LNCaP clone FGC (cell line): ENCODE measurements at places on chromosomes 2 and 18.

GRCh38 chr2:219561179-219562048 is 9.9 kb downstream of the OBSL1 start:
- DNase-seq = no peak

DNA sequence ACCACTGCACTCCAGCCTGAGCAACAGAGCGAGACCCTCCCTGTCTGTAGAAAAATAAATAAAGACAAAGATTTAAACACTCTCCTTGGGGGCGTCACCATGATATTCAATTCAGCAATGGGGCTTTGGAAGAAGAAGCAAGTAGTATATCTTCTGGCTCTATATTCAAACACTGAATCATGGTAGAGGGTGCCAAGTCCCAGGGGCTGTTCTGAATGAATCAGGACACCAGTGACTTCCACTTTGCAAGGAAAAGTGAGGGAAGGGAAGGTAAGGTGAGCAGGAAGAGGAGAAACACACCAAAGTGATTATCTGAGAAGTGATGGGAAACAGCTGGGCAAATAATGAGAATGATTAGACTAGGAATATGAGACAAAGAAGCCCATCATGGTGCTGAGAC is 80.5 kb downstream of the AAK1 start:
- DNase-seq = no peak

DNA sequence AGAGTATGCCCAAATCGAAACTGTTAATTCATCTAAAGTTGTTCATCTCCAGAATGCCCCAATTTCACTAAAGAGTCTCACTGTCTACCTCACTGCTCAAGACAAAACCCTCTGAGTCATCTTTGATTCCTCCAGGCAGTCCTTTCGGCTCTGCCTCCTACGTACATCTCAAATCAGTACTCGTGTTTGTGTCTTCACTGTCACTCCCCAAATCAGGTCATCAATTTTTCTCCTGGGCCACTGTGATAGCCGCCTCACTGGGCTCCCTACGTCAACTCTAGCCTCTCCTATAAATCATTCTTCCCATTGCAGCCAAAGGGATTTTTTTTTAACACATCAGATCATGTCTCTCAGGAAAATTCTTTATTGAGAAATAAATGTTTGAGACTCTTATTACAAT is 42.1 kb upstream of the TTC39C start:
- DNase-seq = no peak

GRCh38 chr2:240376739-240377138 is 58.7 kb upstream of the GPC1 start:
- DNase-seq = no peak

GRCh38 chr2:178280244-178280852 is 86.0 kb downstream of the OSBPL6 start:
- DNase-seq = peak; percentile 4

DNA sequence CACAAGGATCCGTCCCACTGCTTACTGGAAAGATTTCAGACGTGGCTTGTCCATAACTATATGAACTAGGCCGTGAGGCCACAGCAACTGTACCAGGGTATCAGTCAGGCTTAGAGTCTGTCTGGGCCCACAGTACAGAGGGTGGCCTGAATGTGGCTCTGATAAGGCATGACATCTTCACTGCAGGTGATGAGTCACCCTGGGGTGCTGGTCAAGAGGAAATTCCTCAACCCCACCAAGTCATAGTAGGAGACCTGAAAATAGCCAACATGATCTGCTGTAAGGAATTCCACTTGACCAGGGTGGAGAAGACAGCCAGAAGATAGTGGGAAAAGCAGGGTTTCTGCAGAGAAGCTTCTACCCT is 107.7 kb downstream of the INHBB start:
- no peak for DNase-seq
